NCI-H1436 (cell line): ENCODE measurements at places on chromosomes 3 and 15.

DNA sequence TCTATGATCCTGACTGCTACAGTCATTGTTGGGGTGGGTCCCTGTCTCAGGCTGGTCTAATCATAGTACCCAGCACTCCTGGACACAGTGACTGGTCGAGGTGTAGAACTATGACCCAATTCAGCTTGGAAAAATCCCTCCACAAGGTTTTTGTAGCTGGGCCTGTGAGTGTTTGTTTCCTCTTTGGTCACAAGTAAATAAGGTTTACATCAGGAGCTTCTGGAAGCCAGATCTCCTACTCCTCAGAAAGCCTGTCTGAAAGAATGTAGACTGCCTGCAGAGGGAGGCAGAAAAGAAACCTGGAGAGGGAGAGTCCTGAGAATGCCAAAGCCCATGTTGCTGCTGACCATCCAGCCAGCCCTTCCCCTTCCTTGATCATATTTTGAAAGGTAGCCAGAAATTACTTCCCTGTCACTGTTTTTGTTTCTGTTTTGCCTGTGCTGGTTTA lies 123.2 kb downstream of the RAP2B start:
- DNase-seq: no peak

GRCh38 chr3:114745322-114746240 lies 401.5 kb downstream of the ZBTB20 start:
- DNase-seq: no peak

DNA sequence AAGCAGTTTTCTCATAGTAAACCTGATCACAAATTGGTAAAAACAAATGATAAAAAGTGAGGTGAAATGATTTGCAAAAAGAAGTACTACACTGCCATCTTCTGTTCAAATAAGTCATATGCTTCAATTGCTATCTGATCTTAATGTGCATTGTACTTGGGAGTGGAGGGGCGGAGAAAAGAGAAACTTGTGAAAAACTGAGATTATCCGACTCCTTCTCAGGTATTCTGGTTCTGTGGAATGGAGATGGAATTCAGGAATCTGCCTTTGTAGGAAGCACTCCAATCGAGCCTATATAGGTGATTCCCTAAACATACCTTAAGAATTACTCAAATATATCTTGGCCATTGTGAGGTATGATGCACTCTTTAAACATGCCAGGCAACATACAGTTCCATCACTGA lies 180.6 kb downstream of the CHL1 start:
- peak; percentile 45 for DNase-seq

DNA sequence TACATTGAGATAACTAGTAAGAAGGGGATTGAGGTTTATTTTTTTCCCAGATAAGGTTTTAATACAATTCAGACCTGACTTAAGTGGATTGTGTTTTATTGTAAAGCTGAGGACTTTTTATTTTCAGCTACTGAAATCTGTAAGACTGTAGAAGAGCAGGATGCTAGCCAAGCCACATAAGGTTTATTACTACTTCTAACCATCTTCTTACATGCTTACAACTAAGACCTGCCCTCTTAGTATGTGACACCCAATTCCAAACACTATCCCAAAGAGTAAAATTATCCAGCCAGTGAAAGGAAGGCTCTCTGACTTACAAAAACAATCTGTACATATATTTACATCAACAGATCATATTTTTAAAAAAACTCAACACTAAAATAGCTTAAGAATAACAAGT lies 564.5 kb upstream of the NAALADL2 start:
- DNase-seq: no peak

DNA sequence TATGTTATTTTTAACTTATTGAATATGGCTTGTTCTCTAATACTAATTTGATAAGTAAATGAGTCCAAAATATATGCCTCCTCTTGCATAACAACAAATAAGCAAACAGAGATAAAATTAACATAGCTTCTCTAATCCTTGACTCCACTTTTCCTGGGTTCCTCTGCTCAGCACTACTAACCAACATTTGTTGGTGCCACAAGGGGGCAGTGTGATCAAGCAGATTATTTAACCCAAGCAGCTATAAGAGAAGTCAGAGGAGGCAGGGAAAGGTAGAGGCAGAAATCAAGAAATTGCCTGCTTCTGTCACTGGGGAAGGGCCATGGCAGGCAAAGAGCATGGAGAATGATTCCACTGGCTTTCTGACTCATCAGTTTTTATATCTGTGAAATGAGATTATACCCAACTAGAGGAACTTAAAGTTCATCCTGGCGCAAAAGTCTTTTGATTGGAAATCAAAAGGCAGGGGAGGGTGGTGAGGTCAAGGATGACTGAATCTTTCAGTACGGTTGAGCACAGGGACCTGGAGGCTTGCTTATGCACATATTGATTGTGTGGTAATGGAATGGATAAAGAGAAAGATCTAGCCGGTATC lies 152.2 kb downstream of the IGSF11 start:
- DNase-seq: peak; percentile 50

- DNase-seq: no peak
Measured at GRCh38 chr3:105101603-105102002, 265.1 kb upstream of the ALCAM start.

- no peak for DNase-seq
Measured at GRCh38 chr3:34382859-34383258, 584.4 kb downstream of the PDCD6IP start.

DNA sequence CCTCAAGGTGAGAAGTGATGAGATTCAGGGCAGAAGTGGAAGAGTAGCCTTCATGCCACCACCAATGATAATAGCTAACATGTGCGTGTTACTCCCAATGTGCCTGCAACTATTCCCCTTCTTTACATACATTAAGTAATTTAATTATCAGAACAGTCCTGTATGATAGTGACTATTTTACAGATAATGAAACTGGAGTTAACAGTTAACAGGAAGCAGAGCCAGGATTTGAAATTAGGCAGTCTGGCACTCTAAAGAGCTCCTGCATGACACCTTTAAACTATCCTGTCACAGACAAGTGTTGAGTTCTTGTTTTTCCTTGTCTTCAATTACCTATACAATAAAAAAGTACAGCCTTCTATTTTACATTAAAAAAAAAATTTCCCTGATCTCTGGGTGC lies 148.8 kb downstream of the LEKR1 start:
- DNase-seq: no peak

GRCh38 chr3:89690646-89691045 lies 583.2 kb downstream of the EPHA3 start:
- DNase-seq: no peak

DNA sequence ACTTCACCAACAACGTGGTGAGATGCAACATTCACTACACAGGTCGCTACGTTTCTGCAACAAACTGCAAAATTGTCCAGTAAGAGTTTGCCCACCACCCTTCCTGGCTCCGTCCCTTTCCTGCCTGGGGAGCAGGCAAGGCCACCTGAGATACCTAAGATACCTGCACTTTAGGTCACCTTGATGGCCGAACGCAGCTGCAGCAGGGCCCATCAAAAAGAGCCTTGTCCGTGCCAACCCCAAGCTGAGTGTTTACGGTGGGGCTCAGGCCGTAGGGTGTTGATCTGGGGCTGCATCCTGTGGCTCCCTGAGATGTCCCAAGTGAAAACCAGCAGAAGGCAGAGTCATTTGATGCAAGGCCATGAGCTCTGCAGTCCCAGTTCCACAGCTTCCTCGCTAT lies 23.2 kb downstream of the LOXL1 start:
- no peak for DNase-seq

- no peak for DNase-seq
Measured at GRCh38 chr3:23389089-23389488, 186.0 kb downstream of the UBE2E2 start.

DNA sequence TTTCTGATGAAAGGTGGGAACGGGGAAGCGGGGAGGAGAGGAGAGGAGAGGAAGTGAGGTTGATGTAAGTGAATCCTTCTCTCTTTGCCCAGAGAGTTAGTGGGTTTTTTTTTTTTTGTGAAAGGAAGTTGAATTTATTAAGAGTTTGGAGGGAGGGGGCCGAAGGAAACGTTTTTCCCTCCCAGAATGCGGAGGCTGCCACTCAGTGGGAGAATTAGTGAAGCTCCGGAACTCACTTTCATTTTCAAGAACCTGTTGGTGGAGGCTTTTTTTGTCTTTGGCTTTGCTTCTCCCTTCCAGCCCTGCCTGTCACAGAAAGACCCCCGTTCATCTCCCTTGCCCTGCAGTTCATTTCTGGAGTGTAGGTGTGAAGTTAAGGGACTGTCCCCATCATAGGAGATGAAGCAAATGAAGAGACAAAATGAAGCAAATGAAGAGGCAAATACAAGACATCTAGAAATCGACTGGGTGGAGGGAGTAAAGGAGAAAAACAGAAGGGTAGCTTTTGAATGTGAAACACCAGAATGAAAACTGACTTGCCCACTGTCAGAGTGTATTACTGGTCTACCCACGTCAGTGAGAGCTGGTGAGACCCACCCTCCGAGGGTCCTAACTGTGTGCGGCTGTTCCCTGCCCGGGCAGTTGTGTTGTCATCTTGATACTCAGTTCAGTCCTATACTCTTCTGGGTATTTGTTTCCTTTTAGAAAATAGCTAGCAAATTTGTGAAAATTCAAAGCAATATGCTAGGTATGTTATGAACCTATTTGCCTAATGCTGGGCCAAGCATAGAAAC lies 91.5 kb downstream of the ITPR1 start:
- DNase-seq: no peak

DNA sequence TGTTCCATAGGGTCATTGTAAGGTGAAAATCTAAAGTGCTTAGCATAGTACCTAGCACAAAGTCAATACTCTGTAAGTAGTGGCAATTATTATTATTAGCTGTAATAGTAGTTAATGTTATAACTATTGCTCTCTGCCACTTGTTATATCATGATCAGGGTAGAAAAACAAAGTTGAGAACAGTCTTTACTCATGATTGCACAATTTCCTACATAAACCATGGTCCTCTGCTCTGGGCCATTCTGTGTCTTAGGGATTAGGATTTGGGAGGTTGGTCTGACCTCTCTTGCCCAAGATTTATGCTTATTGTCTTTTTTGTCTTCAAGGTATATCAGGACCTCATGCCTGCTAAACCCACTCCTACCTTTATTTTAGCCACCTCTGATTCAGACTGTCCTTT lies 4.3 kb upstream of the LRRC58 start:
- no peak for DNase-seq

GRCh38 chr3:186644683-186645082 lies 4.5 kb downstream of the FETUB start:
- DNase-seq: no peak

GRCh38 chr15:36951731-36952247 lies 148.6 kb downstream of the MEIS2 start:
- DNase-seq: peak; percentile 51

DNA sequence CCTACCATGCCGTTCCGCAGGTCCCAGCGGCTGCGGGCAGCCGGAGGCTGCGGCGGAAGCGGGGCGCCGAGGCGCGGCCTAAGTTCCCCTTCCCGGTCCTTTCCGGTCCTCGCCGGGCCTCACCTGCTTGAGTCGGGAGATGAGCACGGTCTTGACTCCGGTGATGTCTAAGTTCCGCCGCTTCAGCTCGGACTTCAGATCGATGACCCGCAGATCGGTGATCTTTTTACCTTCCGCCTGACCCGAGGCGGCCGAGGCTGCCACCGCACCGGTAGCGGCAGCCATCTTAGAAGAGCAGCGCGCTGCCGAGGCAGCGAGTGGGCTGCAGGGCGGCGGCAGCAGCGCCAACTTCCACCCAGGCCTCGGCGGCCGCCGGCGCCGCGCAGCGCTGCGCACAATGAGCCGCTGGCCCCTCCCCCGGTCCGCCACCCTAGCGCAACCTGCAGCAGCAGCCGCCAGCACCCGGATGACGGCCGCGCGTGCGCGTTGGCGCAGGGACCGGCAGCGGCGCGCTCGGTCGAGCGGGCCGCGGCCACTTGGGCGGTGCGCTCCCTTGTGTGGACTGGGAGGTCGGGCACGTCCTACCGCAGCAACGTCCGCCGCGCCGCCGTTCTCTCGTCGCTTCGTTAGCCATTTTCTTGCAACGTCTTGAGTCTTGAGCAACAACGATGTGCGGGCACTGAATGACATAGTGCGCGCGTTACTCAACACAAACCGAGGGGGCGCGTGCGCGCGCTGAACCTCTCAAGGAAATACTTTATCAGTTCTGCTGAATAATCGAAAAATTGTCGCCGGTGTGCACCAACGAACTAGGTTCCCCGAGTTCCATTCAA lies at the start of gene SLTM:
Gene SLTM, minus strand, starts transcription at position 399 of the 833 bp plus-strand sequence. Its CDS starts 114 bp downstream, at position 285.
- DNase-seq: peak; percentile 90

GRCh38 chr3:187743195-187744141 lies 1.8 kb downstream of the BCL6 start:
- peak; percentile 23 for DNase-seq

DNA sequence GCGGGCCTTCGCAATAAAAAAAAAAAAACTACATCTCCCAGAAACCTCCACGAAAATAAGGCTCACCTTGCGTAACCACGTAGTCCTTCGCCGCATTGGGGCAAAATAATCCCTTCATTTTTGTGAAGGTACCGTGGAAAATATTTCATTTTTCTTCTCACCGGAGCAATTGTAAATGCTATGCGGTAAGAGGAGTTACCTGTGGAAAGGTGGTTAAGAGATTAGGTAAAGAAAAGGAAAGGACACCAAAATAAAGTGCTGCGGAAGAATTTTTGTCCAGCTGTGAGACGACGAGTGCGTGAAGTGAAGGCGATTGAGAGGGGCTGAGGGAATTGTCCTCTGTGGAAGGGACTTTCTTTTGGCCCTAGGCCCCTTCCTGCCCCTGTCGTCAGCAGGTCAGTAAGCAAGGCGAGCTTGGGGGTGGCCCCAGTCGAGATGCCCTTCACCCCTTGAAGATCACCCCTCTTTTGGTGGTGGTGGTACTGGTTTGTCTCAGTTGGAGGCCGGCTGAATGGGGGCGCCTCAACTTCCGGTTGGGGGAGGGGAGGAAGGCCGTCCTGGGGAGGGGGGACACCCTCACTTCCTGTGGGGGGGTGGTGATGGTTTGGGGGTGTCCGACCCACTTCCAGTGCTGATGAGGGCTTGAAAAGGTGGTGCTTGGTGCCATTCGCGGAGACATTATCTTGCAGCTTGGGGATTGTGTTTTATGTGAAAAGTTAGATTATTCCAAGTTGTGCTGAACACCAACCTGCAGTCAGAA lies at the start of gene HMG20A:
Gene HMG20A, plus strand, starts transcription at position 279 of the 760 bp plus-strand sequence. CDS start 37,520 bp downstream, outside the sequence.
- peak; percentile 84 for DNase-seq

- DNase-seq: no peak
Measured at GRCh38 chr3:64160000-64160695, 65.1 kb downstream of the PRICKLE2 start.

GRCh38 chr3:142849148-142849547 lies 39.7 kb downstream of the PCOLCE2 start:
- DNase-seq: no peak

- no peak for DNase-seq
Measured at GRCh38 chr3:44896440-44896839, 22.0 kb downstream of the TGM4 start.

GRCh38 chr3:129540776-129541516 lies 2.0 kb upstream of the H1-8 start:
- DNase-seq: no peak

DNA sequence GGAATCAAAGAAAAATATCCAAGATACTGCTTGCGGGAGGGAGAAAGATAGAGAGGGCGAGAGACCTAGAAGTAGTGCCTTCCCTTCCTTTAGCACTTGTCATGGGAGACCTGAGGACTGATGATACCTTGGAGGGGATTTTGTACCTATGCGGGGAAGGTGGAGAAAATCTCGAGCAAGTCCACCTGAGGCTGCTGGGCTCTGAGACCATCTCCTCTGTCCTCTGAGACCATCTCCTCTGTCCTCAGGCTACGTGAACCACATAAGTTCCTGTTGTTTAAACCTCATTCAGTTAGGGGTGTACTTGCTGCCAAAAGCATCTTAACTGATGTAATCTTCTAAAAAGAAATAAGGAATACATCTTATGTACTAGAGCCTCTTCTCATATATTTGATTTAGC lies 164.9 kb downstream of the NR2F2 start:
- DNase-seq: no peak
